Activated naive CD8-positive, alpha-beta T cell treated with anti-CD3 and anti-CD28 coated beads, Interleukin-2, amount 50 U/mL, for 16 hours (primary cell): ENCODE measurements at places on chromosomes 1 and 21.

- no peak for DNase-seq
These were observed 356.3 kb downstream of the PLPP3 start for GRCh38 chr1:56222914-56223540.

GRCh38 chr1:84069236-84069845 lies 70.4 kb upstream of the TTLL7 start:
- DNase-seq, result no peak

GRCh38 chr1:88179943-88180342 lies 504.1 kb upstream of the PKN2 start:
- DNase-seq, result no peak

DNA sequence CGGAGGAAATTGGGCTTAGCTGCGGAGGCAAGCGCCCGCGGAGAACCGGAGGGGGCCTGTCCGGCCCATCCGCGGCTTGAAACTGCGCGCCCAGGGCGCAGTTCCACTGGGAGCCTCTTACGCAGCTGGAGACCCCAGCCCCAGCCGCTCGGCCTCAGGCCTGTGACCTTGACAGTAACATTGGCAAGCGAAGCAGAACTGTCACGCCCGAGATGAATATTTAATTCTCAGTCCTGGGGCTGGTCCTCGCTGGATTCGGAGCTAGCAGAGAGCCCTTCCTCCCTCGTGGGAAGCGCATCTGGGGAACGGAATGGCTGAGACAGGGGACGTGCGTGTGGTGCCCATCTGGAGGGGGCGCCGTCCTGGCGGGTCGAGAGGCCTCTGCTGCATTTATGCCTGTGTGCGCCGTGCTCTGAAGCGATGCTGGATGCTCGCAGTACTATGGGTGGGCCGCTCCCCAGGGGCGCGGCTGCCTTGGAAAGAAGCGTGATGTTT lies 928 bp downstream of the SLC6A17 start:
- no peak for DNase-seq

DNA sequence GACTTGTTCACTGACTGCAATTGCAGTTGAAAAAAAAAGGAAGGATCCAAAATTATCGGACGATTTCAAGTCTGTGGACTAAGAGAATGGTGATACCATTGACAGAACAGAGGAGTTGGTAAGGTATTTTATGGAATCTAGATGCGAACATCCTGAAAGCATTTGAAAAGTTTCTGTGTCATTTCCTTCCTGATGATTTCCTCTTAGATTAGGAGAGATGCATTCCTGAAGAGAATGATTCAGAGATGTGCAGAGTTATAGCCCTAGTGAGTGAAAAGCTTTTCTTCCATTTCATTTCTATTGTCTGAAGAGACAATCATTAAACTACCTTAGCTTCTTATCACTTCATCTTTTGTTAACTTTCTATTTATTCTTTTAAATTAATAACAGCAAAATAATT lies 200.0 kb downstream of the KCNK2 start:
- DNase-seq, result no peak
